ENCODE measurements at places on chromosomes 5 and 9.

- DNase-seq = no peak
Observed at GRCh38 chr5:179265514-179266290, 79.6 kb downstream of the ADAMTS2 start.

DNA sequence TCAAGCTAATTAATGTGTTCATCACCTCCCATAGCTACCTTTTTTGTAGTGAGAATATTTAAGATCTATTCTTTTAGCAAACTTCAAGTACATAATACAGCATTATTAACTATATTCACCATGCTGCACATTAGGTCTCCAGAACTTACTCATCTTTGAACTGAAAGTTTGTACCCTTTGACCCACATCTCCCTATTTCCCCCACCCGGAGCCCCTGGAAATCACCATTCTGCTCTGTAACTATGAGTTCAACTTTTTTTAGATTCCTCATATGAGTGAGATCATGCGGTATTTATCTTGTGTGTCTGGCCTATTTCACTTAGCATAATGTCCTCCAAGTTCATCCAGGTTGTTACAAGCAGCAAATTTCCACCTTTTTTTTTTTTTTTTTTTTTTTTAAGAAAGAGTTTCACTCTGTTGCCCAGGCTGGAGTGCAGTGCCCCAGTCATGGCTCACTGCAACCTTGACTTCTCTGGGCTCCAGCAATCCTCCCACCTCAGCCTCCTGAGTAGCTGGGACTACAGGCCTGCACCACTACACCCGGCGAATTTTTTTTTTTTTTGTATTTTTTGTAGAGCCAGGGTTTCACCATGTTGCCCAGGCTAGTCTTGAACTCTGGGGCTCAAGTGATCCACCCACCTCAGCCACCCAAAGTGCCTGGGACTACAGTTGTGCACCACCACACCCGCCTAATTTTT lies 100.4 kb upstream of the SAP30L start:
- DNase-seq = no peak

DNA sequence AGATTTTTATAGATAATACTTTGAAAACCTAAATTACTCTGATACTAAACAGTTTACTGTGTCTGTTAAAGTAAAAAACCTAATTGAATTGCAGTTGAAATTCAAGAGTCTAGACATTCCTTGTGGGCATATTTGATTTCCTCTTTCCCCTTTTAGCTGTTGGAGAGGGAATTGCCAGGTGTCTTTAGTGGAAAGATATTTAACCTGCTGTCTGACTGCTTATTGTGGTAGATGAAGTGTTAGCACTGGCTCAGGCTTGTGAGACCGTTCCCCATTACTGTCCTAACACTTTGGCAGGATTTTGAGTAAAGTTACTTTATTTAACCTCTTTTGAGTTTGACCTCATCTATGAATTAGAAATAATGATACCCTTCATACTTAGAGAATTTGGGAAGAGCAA lies 16.4 kb downstream of the MAP3K1 start:
- no peak for DNase-seq

DNA sequence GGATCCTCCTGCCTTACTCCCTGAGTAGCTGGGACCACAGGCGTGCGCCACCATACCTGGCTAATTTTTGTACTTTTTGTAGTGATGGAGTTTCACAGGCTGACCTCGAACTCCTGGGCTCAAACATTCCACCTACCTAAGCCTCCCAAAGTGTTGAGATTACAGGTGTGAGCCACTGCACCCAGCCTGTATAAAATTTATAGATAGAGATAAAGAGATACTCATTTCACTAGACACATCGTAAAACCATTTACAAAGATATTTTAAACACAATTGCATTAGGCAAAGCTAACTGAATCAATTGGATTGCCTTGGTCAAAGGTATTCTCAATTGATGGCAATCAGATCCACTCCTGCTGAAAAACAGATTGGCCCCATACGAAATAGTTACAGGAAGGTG lies 52.0 kb downstream of the PDE6A start:
- no peak for DNase-seq

- DNase-seq = no peak
Observed at GRCh38 chr9:70192707-70193106, 66.1 kb upstream of the SMC5 start.

- no peak for DNase-seq
Observed at GRCh38 chr5:124843596-124843899, 97.1 kb upstream of the ZNF608 start.

- DNase-seq = no peak
Observed at GRCh38 chr9:105693435-105694189, 729 bp upstream of the TMEM38B start.

GRCh38 chr9:131125038-131125287 lies 423 bp upstream of the NUP214 start:
- no peak for DNase-seq

GRCh38 chr5:115494570-115495289 lies 49.8 kb downstream of the FEM1C start:
- no peak for DNase-seq

GRCh38 chr5:77492653-77493000 lies 511 bp upstream of the WDR41 start:
- DNase-seq = no peak

DNA sequence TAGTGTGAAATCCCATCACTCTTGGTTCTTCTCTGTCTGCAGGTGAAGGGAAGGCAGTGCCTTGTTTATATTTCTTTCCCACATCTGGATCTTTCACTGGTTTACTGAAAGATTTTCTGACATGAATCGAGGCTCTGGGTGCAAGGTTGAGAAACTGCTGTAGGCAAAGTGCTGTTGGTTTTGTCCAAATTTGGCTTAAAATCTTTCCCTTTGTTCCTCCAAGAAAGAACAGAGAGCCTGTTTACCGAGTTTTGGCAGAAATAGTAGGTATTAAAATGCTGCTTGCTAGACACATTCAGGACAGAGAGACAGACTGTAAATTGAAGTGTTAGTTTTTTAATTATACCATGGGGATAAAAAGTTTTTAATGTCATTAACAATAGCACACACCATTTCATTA lies 21.5 kb downstream of the SKP2 start:
- no peak for DNase-seq

DNA sequence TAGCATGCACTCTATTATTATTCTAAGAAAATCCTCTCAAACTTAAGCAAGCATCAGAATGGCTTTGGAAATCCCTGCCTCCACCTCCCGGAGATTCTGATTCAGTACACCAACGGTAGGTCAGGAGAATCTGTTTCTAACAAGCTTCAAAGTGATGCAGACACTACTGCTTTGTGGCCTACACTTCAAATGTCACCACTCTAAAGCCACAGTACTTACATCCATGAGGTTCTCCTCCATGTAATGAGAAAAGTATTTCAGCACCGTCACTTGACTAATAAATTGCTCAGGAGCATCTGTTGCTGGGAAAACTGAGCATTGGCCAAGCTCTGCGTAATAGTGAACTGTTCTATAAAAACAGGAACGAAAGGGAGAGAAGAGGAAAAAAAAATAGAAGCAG lies 4.8 kb downstream of the PLK2 start:
- DNase-seq = no peak

DNA sequence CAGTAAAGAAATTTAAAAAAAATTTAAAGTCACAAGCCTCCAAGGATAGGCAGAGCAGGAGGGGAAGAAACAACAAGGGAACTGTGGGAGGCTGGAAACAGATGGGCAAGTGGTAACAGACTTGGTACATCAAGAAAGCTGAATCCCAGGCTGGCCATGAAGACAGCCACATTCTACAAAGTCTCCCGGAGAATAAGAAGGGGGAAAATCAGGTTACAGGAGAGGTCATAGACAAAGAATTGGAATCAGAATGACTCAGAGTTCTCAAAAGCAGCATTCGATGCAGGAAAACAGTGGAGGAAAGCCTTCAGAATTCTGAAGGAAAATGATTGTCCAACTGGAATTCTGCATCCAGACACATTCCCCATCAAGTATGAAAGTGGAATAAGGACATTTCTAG lies 129.7 kb downstream of the ADAMTS2 start:
- no peak for DNase-seq

- DNase-seq = no peak
Observed at GRCh38 chr5:89707891-89708290, 701.7 kb downstream of the CETN3 start.

GRCh38 chr5:98605426-98605825 lies 168.0 kb upstream of the RGMB start:
- no peak for DNase-seq

- DNase-seq = no peak
Observed at GRCh38 chr5:36778336-36778735, 98.2 kb upstream of the NIPBL start.

DNA sequence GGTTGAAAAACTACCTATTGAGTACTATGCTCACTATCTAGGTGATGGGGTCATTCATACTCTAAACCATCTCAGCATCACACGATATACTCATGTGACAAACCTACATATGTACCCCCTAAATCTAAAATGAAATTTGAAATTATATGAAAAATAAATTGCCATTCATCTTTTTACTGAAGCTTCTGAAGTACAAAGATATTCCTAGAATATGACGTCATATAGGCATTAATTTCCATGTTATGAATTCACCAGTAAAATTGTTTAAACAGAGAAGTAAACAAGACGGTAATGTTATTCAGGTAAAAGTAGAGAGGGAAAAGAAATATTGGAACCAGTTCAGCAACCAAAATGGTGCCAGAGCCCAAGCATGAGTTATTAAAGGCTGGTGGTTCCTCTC lies 173.0 kb downstream of the MRPS30 start:
- no peak for DNase-seq
